ENCODE measurements at places on chromosomes 5 and 9.

GRCh38 chr9:27022920-27023319 lies 17.4 kb upstream of the LRRC19 start:
- DNase-seq = no peak

DNA sequence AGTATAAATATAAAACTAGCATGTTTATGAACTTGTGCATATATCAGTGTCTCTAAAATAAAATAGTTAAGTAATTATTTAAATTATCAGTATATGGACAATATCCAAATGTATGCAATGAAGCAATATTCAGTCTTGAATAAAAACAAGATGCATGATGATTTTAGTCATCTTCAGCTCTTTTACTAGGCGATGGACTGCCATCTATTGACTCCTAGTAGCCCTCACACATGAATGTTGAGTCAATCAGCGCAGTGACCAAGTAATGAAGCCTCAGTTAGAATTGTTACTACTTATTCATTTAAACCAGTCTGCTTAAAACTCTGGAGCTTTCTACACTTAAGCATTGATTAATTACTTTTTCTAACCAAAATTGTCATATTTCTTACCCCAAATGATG lies 92.9 kb upstream of the GRHPR start:
- DNase-seq = no peak

DNA sequence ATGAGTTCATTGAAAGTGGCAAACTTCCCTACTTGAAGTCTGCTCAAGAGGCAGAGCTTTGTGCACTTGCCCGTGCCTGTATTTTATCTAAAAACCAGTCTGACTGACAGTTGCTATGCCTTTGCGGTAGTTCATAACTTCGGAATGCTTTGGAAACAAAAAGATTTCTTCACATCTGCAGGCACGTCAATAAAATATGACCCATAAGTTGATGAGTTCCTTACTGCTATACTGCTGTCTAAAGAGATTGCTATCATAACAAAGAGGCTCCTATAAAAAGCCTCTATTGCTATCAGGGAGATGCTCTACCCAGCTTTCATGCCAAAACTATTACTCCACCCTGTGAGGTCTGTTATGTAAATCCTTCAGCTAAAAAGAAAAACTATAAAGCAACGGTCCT lies 25.4 kb upstream of the RNF20 start:
- no peak for DNase-seq

GRCh38 chr5:147472664-147473475 lies 37.0 kb downstream of the DPYSL3 start:
- no peak for DNase-seq

DNA sequence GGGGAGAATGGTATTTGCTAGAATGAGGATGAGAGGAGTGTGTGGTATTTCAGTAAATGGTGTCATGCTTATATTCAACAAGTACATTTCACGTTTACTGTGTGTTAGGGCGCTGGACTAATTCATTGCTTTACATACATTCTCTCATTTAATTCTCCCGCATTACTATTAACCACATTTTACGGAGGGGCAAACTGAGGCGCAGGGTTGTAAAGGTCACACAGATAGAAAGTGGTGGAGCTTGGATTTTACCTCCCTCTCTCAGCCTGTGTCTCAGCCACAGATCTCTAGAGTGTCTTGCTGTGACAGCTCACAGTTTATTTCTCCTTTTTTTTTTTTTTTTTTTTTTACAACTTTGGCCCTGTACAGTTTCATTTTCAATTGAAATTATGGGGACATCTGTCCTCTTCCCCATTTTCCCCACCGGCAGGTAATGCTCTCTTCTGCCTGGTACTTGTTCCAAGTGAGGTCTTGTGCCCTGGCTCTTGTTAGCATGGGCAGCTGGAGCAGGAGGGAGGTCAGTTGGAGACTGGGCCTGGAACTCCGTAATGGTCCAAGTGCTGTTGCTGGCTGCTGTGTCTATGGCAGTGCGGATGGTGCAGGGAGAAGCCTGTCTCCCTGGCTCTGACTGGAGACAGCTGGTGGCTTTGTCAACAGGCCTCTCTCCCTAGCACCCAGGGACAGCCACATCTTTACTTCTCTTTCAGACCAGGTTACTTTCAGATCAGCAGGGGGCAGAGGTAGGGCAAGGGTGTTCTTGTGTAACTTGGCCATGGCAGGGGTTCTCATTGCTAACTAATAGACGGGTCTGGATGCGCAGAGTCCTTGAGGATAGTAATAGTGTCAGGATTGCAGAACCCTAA lies 20.5 kb upstream of the NDST1 start:
- no peak for DNase-seq

DNA sequence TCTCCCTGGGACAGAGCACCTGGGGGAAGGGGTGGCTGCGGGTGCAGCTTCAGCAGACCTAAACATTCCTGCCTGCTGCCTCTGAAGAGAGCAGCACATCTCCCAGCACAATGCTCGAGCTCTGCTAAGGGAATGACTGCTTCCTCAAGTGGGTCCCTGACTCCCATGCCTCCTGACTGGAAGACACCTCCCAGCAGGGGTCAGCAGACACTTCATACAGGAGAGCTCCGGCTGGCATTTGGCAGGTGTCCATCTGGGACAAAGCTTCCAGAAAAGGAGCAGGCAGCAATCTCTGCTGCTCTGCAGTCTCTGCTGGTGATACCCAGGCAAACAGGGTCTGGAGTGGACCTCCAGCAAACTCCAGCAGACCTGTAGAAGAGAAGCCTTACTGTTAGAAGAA lies 77.2 kb downstream of the SLCO6A1 start:
- DNase-seq = no peak

GRCh38 chr5:5983261-5983980 lies 394.9 kb downstream of the MED10 start:
- no peak for DNase-seq

- no peak for DNase-seq
Measured at GRCh38 chr9:131854896-131855613, 115.2 kb upstream of the RAPGEF1 start.

DNA sequence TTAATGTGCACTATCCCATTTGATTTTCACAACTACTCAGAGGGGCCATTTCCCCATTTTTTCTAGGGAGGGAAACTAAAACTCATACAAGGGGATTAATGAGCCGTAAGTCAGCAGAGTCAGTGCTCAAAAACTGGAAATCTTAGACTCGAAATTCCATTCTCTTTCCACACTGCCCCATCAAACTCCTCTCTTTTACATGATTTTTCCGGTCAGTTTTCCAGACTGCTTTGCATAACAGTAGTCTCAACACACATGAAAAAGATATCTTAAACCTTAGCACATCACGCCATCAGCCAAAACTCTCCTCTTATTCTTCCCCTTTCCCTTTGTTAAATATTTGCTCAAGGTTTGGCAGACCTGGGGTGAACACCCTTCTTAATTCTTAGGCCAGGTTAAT lies 332.0 kb downstream of the RFX3 start:
- no peak for DNase-seq

DNA sequence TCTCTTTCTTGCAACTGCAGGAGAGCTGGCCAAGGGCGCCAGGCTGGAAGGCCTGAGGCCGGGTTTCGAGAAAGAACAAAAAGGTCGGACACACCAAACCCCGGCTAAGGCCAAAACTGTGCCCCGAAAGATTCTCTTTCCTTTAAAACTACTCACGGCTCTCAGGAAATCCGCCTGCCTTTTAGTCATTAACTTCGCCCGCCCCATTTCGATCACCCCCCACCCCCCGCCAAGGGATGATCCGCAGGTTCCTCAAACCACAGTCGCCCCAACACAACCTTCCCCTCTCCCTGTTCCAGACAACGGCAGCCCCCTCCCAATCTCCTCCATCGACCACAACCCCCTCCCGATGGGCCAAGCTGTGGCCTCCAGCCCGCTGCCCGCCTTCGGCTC lies 536 bp downstream of the FEM1C start:
- DNase-seq = peak; percentile 69

- no peak for DNase-seq
Measured at GRCh38 chr5:10528056-10528816, 35.6 kb upstream of the ANKRD33B start.

GRCh38 chr5:91898019-91898418 lies 514.9 kb upstream of the ARRDC3 start:
- no peak for DNase-seq

DNA sequence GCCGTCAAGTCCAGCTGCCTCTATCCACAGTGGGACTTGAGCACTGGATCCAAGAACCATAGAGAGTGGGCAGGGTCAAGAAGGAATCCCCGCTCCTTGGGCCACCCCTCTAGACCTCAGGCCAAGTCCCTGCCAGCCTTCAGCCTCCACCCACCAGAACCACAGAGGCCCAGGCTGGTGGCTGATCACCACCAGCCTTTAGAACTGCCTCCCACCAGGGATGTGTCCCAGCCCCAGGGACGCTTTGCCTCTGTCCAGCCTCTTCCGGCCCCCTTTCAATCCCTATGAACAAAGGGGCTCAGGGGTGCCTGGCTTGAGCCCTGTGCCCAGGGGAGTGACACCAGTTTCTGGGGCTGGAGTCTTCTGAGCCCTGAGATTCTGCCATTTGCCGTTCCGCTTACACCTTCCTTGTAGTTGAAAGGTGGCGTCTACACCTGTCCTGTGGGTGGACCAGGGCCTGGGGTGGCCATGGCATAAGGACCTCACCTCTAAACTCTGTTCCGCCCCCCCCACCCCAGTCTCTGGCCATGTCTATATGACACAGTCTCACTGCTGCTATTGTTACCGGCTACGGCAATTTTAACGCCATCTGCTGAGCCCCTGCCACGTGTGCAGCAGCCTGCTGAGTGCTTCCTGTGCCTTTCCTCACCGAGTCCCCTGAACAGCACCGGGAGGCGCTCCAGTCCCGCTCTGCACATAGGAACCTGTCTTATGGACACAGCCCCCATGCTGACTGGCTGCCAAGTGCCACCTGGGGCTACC lies 35.7 kb upstream of the ORM1 start:
- peak; percentile 40 for DNase-seq

DNA sequence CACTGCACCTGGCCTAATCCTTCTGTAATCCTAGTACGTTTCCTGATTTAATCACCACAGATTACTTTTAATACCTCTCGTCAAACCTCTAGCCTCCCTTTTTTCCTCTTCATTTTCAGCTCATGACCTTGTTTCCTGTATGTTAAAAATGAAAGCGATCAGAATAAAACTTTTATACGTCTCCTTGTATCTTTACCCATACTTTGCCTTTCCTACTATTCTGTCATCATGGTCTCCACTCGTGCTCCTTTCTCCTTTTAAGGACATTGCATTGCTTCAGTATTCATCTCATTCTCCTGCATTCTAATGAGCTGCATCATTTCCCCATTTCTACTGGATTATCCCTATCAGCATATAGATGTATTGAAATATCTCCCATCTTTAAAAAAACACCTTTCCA lies 8.5 kb downstream of the CDC42SE2 start:
- DNase-seq = no peak

DNA sequence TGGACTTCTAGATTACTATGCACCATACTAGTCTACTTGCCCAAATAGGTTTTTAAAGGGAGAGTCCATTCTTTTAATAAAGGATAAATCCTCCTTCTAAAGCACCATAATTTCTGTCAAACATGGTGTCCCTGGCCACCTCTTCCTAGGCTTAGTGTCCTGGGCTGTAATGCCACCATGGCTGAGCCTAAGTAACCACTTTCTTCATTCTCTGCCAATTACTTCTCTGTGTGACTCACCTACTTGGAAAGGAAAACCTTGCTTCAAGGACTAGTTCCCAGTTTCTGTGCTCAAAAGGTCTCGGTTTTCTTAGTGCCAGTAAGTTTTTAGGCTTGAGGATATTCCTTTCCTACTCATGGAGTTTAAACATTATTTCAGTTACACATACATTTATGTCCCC lies 273.4 kb downstream of the DENND1A start:
- DNase-seq = no peak

DNA sequence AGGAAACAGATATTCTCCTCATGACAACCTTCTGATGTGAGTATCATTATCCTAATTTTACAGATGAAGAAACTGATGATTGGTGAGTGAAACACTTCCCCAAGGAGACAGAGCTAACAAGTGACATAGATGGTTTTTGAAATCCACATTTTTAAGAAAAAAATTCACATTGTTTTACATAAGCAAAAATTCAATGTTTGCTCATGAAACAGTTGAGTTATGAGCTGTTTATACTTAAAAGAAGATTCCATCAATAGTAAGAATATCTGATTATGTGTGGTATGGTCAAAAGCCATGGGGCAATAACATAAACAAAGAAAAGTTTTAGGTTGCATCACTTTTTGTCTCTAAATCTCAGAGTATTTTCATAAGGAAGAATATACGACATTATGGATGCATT lies 167.9 kb upstream of the PAPPA start:
- no peak for DNase-seq

DNA sequence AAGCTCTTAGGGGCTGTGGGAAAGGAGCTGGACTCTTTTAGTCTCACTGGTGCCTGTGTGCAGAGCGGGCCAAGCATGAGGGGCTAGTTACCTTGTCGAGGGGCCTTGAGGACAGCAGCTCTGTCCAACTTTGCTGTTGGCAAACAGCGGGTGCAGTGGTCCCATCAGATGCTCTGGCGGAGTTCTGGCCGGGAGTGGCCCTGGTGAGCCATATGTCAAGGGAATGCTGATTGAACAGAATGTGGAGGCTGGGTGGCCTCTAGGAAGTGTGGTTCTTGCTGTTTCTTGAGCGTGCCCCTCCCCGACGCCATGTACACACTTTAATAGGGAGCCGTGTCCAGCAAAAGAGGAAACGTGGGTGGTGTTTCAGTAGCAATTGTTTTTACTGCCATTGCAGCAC lies 3.6 kb upstream of the ADAMTS2 start:
- DNase-seq = no peak

DNA sequence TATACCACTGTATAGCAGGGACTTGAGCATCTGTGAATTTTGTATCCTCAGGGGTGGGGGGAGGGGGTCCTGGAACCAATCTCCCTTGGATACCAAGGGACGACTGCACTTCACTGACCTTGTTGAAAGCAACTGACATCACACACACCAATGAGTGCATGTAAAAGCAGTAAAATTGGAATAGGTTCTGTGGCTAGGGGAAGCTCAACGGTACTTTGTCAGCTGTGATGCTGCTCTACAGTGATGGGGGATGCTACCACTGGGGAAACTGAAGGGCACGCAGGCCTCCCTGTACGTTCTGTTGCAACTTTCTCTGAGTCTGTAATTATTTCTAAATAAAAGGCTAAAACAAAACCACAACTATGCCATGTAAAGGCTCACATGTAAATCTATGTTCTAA lies 47.0 kb upstream of the RETREG1 start:
- no peak for DNase-seq

- DNase-seq = no peak
Measured at GRCh38 chr5:33769968-33770367, 121.8 kb downstream of the ADAMTS12 start.

DNA sequence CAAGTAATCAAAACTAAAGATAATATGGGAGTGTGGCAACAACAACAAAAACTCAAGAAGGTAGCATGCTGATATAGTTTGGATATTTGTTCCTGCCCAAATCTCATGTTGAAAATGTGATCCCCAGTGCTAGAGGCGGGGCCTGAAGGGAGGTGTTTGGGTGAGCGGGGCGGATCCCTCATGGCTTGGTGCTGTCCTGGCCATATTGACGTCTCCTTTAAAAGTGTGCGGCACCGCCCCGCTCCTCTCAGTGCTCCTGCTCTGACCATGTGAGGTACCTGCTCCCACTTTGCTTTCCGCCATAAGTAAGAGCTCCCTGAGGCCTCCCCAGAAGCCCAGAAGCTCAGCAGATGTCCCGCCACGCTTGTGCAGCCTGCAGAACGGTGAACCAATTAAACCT lies 25.6 kb downstream of the MED27 start:
- no peak for DNase-seq

Measured in left hindlimb (tissue), 1 donor.